ENCODE measurements at places on chromosomes 5 and 9. TPM values are rescaled to one million over a fixed set of nuclear protein-coding genes. Genes with fewer than 3 reads are reported as not detected.

- H3K4me3 ChIP-seq: no peak overlapping the region
- H3K27me3 ChIP-seq: no peaks in the 10 kb centered on the region
- DNase-seq: no peak
- H3K36me3 ChIP-seq: no peaks in the 10 kb centered on the region
- H3K4me1 ChIP-seq: peaks cover 16% of the 10 kb centered on the region
Observed at GRCh38 chr9:72396247-72397091, 31.5 kb upstream of the ZFAND5 start.

- H3K4me1 ChIP-seq: no peaks in the 10 kb centered on the region
- H3K36me3 ChIP-seq: no peaks in the 10 kb centered on the region
- DNase-seq: no peak
- H3K4me3 ChIP-seq: no peak overlapping the region
- H3K27me3 ChIP-seq: no peaks in the 10 kb centered on the region
Observed at GRCh38 chr5:123545506-123545905, 33.5 kb downstream of the CSNK1G3 start.

- H3K27ac ChIP-seq: peak overlapping the region; percentile 81
- peaks cover 22% of the 10 kb centered on the region for H3K4me1 ChIP-seq
- DNase-seq: no peak
Observed at GRCh38 chr9:107750741-107751566, 261.4 kb upstream of the KLF4 start.

- peak overlapping the region; percentile 37 for H3K27ac ChIP-seq
- no peaks in the 10 kb centered on the region for H3K36me3 ChIP-seq
- no peaks in the 10 kb centered on the region for H3K27me3 ChIP-seq
- DNase-seq: no peak
Observed at GRCh38 chr9:14373336-14373666, 59.4 kb upstream of the NFIB start.

NUTM2G gene
- not detected for total RNA-seq

- H3K27me3 ChIP-seq: no peaks in the 10 kb centered on the region
- H3K4me3 ChIP-seq: no peak overlapping the region
- DNase-seq: no peak
- H3K36me3 ChIP-seq: no peaks in the 10 kb centered on the region
Observed at GRCh38 chr9:134360897-134361296, 34.6 kb downstream of the RXRA start.

- no peak overlapping the region for H3K27ac ChIP-seq
- DNase-seq: no peak
- no peak overlapping the region for H3K4me3 ChIP-seq
- H3K36me3 ChIP-seq: no peaks in the 10 kb centered on the region
Observed at GRCh38 chr5:148746826-148747535, 79.4 kb upstream of the ADRB2 start.

FBXL7 gene
- total RNA-seq: 6.3 TPM

DNA sequence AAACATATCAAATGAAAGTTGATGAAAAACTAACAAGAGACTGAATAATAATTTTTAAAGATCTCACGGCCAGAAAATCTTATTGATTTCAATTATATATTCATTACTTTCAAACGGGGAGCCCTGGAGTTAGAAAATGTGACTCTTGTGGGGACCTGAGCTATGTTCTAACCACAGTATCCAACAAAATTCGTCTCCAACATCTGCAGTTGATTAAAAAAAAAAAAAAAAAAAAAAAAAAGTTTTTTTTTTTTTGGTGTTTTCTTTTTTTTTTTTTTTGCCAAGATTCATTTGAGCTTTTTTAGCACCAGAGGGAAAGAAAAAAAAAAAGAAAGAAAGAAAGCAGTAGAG, 144.3 kb upstream of the PIK3R1 start:
- DNase-seq: no peak
- no peak overlapping the region for H3K27ac ChIP-seq
- H3K36me3 ChIP-seq: no peaks in the 10 kb centered on the region
- no peaks in the 10 kb centered on the region for H3K4me1 ChIP-seq

CCNO gene
- 2.4 TPM for total RNA-seq

DNA sequence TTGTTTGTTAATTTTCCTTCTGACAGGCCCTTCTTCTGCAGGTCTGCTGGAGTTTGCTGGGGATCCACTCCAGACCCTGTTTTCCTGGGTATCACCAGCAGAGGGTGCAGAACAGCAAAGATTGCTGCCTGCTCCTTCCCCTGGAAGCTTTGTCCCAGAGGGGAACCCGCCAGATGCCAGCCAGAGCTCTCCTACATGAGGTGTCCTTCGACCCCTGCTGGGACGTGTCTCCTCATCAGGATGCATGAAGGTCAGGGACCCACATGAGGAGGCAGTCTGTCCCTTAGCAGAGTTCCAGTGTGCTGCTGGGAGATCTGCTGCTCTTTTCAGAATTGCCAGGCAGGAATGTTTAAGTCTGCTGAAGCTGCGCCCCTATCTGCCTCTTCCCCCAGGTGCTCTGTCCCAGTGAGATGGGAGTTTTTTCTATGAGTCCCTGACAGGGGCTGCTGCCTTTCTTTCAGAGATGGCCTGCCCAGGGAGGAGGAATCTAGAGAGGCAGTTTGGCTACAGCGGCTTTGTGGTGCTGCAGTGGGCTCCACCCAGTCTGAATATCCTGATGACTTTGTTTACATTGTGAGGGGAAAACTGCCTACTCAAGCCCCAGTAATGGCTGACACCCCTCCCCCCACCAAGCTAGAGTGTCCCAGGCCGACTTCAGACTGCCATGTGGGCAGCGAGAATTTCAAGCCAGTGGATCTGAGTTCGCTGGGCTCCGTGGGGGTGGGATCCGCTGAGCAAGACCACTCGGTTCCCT, 772.0 kb upstream of the FAM174A start:
- H3K36me3 ChIP-seq: no peaks in the 10 kb centered on the region
- H3K4me1 ChIP-seq: no peaks in the 10 kb centered on the region
- no peak overlapping the region for H3K27ac ChIP-seq
- no peaks in the 10 kb centered on the region for H3K27me3 ChIP-seq

ORM2 gene
- total RNA-seq: 3.4 TPM

C8G gene
- not detected for total RNA-seq

PLK2 gene
- 66.7 TPM for total RNA-seq

LTC4S gene
- 33.1 TPM for total RNA-seq

DNA sequence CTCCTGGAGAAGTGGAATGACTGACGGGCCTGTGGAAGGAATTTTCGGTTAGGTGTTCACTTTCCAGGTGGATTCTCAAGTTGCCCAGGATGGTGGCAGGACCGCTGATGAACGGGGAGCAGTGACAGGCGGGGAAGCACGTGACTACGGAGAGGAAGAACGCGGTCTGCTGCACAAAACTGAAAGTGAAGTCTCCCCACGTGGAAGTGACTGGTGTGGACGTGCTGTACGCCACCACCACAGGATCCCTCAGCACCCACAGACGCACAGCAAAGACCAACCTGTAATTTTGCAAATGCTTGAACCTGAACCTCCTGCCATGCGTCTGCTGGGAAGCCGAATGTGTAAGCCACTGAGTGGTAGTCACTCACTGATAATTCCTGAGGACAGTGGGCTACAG, 51.4 kb downstream of the RNF130 start:
- no peak overlapping the region for H3K27ac ChIP-seq
- H3K4me1 ChIP-seq: no peaks in the 10 kb centered on the region
